ENCODE measurements at places on chromosomes 16 and 17. TPM values are rescaled to one million over a fixed set of nuclear protein-coding genes. Genes with fewer than 3 reads are reported as not detected.

DNA sequence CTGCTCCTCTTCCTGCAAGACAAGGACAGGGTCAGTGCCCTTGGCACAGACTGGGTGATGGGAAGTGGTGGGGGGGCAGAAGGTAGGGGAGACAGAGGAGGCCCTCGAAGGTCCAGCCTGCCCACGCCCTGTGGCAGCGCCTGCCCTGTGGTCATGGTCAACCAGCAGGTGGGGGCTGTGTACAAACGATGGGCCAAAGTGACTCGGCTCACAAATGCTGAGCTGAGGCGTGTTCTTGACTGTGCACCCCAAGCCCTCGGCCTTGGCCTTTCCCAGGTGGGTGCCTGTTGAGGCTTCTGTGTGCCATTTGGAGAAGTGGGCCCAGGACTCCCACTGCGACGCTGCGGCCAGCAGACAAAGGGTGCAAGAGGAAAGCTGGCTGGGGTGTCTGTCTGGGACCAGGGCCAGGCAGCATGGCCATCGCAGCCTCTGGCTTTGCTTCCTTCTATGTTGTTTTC, 22.6 kb downstream of the MXRA7 start:
- no peak overlapping the region for H3K4me3 ChIP-seq
- no peaks in the 10 kb centered on the region for H3K27me3 ChIP-seq
- peak; percentile 49 for DNase-seq
- no peaks in the 10 kb centered on the region for H3K36me3 ChIP-seq

DNA sequence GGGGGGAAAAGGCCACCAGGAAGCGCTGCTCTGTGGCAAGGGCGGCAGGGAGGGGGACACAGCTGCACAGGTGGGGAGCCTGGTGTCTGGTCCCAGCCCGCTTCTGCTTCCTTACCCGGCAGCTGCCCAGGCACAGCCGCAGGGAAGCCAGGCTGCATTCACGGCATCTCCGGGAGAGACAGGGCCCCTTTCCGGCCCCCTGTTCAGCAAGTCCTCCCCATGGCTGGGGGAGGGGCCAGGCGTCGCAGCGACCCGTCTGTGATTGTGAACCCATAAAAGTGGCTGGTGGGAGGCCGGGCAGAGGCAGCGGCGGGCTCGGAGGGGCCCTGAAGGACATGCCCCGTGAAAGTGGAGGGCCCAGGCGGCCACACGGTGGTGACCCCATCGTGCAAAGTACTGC, 28.7 kb downstream of the SOX8 start:
- DNase-seq = no peak
- H3K27me3 ChIP-seq = no peaks in the 10 kb centered on the region
- no peak overlapping the region for H3K27ac ChIP-seq
- no peaks in the 10 kb centered on the region for H3K4me1 ChIP-seq

GRCh38 chr17:7977039-7977438, 25.4 kb upstream of the GUCY2D start:
- H3K4me3 ChIP-seq = no peak overlapping the region
- no peak for DNase-seq
- H3K27me3 ChIP-seq = no peaks in the 10 kb centered on the region
- H3K27ac ChIP-seq = no peak overlapping the region
- no peaks in the 10 kb centered on the region for H3K4me1 ChIP-seq

- no peaks in the 10 kb centered on the region for H3K27me3 ChIP-seq
- H3K4me1 ChIP-seq = peaks cover 6% of the 10 kb centered on the region
- no peak overlapping the region for H3K27ac ChIP-seq
- no peak for DNase-seq
- no peaks in the 10 kb centered on the region for H3K36me3 ChIP-seq
Observed at GRCh38 chr17:65023791-65024190, 32.7 kb downstream of the GNA13 start.

GRCh38 chr17:55577687-55578086, 66.4 kb upstream of the SMIM36 start:
- H3K36me3 ChIP-seq = no peaks in the 10 kb centered on the region
- no peak overlapping the region for H3K4me3 ChIP-seq
- H3K27me3 ChIP-seq = no peaks in the 10 kb centered on the region
- no peaks in the 10 kb centered on the region for H3K4me1 ChIP-seq
- peak overlapping the region; percentile 88 for H3K27ac ChIP-seq
- DNase-seq = no peak

The ASGR1 gene
- total RNA-seq = 3.2 TPM

GRCh38 chr16:17364319-17365210, 106.2 kb downstream of the XYLT1 start:
- no peaks in the 10 kb centered on the region for H3K36me3 ChIP-seq
- no peaks in the 10 kb centered on the region for H3K27me3 ChIP-seq
- no peaks in the 10 kb centered on the region for H3K4me1 ChIP-seq
- DNase-seq = peak; percentile 71

The MYH8 gene
- total RNA-seq = not detected

DNA sequence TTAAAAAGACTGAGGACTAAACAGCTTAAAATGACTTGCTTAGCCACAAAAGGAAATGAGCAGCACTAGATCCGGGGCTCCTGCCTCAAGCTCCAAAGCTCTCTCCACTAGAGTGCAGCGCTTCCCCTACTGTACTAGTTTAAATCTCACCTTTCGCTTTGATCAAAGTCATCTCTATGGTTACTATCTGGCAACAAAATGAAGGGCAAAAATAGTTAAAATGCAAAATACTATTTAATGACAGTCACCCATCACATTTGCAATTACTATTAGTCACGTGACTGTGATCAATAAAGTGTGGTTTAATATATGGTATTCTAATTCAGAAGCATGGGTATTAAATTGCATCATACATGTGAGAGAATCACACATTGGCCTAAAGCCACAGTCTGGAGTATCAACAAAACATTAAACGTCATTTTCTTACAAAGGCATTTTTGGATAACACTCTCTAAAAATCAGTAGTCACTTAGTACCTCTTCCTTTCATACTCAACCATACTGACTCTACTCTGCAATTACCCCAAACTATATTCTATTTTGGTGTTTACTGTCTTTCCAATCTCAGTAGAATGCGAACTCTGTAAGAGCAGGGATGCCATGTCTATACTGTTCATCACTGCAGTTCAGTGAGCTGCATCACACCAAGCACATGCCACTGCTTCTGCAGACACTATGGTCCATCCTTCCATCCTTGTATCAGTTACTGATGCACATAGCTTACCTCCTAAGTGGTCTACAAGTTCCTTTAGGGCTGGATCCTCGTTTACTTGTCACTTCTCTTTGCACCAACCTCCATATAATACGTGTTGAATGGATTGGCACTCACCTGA, 6.2 kb downstream of the PSMD12 start:
- no peak overlapping the region for H3K4me3 ChIP-seq
- no peaks in the 10 kb centered on the region for H3K36me3 ChIP-seq
- no peak overlapping the region for H3K27ac ChIP-seq
- no peaks in the 10 kb centered on the region for H3K27me3 ChIP-seq
- H3K4me1 ChIP-seq = no peaks in the 10 kb centered on the region
- no peak for DNase-seq

GRCh38 chr16:11100239-11100750, 155.7 kb downstream of the SOCS1 start:
- peak overlapping the region; percentile 63 for H3K27ac ChIP-seq
- H3K27me3 ChIP-seq = no peaks in the 10 kb centered on the region
- no peaks in the 10 kb centered on the region for H3K36me3 ChIP-seq
- peaks cover 25% of the 10 kb centered on the region for H3K4me1 ChIP-seq
- H3K4me3 ChIP-seq = no peak overlapping the region

GRCh38 chr16:86483-86952, 8.5 kb downstream of the MPG start:
- no peaks in the 10 kb centered on the region for H3K27me3 ChIP-seq
- no peak overlapping the region for H3K27ac ChIP-seq

DNA sequence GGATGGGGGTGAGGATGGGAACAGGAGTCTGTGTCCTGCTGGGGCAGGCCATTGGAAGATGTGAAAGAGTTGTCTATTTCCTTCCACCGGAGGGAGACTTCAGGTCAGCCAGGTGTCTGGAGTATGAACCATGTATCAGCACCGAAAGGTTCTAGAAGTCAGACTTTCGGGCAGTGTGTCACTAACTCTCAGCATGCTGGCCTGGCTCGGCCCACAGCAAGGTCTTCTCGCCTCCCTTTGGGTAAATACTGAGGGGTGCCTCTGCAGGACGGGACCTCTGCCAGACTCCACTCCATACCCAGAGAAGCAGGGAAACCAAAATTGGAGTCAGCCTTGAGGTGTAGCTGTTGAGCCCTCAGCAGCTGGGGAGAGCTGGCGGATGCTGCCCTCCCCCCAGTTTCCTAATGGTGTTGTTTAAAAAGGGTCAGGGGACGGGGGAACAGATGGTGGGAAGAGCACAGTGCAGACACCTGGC, 507 bp downstream of the CIITA start:
- no peak overlapping the region for H3K4me3 ChIP-seq
- H3K4me1 ChIP-seq = peaks cover 11% of the 10 kb centered on the region
- H3K36me3 ChIP-seq = no peaks in the 10 kb centered on the region
- no peak overlapping the region for H3K27ac ChIP-seq
- DNase-seq = no peak

DNA sequence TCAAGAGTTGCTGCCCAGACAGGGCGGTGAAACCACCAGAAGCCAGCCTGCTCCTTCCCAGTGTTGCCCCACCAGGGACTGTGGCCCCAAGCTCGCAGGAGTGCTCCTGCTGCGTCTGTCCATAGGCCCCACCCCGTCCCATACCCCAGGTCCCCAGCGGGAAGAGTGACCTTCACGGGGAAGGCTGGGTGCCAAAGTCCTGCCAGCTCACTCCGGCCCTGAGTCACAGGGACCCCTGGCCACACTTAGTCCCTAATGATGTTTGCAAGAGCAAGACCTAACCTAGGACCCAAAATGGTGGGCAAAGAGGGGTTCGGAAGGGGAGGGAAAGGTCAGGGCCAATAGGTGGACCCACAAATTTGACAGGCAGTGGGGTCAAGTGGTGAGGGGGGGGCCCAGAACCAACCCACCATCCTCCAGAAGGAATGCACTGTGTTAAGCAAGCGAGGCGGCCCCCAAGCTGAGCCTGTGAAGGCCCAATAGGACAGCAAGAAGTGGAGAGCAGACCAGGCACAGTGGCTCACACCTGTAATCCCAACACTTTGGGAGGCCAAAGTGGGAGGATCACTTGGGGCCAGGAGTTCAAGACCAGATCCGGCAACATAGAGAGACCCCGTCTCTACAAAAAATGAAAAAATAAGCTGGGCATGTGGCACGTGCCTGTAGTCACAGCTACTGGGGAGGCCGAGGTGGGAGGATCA, 3.3 kb downstream of the DOK4 start:
- no peak overlapping the region for H3K27ac ChIP-seq
- no peak overlapping the region for H3K4me3 ChIP-seq
- no peaks in the 10 kb centered on the region for H3K27me3 ChIP-seq
- H3K36me3 ChIP-seq = no peaks in the 10 kb centered on the region
- H3K4me1 ChIP-seq = peaks cover 23% of the 10 kb centered on the region

Data from uterus (tissue), 4 donors.